ENCODE measurements at places on chromosomes 6 and 20.

DNA sequence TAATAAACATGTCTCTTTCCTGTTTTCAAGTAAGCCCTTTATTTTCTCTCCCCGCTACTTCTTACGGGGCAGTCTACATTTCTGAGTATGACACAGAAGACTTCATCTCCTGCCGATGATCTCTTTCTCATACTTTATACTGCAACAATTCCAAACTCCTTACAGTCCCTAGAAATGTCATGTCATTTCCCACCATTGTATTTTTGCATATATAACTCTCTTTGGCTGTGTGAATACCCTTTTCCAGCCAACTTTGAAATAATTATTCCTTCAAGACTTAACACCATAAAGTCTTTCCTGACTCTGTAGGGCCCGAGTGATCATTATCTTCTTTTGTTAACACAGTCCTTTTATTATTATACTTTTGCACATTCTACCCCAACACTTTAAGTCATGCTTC is 72.1 kb downstream of the SHPRH start:
- no peak for DNase-seq
- H3K27ac ChIP-seq: no peak overlapping the region
- no peaks in the 10 kb centered on the region for H3K27me3 ChIP-seq
- peaks cover 64% of the 10 kb centered on the region for H3K36me3 ChIP-seq

DNA sequence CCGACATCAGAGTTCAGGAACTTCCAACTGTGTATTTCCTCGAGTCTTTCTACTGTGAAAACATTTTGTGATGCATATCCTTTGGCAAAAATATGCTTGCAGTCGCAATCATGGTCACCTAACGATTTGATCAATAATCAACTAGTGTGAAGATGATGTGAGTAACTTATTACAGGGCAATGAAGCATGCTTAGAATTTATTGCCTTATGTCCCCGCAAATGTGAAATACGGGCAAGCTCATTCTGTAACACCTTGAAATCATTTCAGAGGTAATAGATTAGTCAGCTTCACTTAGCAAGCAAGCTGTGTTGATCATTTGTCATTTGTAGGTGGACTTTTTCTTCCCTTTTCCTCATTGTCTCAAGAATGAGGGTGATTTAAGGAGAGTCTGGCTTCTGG is 67.9 kb upstream of the DOK5 start:
- no peak overlapping the region for H3K27ac ChIP-seq
- no peak for DNase-seq
- no peak overlapping the region for H3K4me3 ChIP-seq
- no peaks in the 10 kb centered on the region for H3K4me1 ChIP-seq
- H3K36me3 ChIP-seq: no peaks in the 10 kb centered on the region

- H3K27me3 ChIP-seq: peaks cover 4% of the 10 kb centered on the region
- no peak for DNase-seq
- no peaks in the 10 kb centered on the region for H3K4me1 ChIP-seq
- H3K36me3 ChIP-seq: no peaks in the 10 kb centered on the region
Measured at GRCh38 chr6:117344444-117345291, 79.3 kb downstream of the VGLL2 start.

DNA sequence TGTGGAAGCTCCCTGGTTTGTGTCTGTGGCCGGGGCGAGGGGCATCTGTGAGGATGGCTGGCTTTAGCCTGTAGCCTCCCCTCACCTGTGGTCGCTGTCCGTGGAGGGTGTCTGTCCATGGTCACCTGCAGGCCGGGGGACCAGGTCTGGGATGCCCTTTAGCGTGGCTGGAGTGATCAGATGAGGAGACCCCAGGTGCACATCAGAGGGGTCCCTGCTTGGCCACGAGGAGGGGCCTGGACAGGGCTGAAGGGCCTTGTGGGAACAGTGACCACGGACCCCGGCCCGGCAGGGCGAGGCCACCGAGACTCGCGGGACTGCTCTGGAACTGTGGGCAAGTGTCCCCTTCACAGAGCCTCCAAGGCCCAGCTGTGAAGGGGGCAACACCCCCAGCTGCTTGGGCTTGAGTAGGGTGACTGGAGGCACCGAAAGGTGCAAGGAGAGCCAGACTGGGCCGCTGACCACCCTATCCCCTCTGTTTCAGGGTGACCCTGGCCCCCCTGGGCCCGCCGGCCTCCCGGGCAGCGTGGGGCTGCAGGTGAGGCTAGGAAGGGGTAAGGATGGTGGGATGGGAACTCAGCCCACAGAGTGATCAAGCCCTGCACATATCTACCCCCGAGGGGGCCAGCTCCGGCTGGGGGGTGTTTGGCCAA is 8.6 kb downstream of the COL9A3 start:
- H3K4me3 ChIP-seq: peak overlapping the region; percentile 33
- H3K36me3 ChIP-seq: no peaks in the 10 kb centered on the region
- H3K27ac ChIP-seq: 0 out of 2 replicates have a peak overlapping the region, but pooled peaks have one; percentile 20
- no peak for DNase-seq
- no peaks in the 10 kb centered on the region for H3K27me3 ChIP-seq

DNA sequence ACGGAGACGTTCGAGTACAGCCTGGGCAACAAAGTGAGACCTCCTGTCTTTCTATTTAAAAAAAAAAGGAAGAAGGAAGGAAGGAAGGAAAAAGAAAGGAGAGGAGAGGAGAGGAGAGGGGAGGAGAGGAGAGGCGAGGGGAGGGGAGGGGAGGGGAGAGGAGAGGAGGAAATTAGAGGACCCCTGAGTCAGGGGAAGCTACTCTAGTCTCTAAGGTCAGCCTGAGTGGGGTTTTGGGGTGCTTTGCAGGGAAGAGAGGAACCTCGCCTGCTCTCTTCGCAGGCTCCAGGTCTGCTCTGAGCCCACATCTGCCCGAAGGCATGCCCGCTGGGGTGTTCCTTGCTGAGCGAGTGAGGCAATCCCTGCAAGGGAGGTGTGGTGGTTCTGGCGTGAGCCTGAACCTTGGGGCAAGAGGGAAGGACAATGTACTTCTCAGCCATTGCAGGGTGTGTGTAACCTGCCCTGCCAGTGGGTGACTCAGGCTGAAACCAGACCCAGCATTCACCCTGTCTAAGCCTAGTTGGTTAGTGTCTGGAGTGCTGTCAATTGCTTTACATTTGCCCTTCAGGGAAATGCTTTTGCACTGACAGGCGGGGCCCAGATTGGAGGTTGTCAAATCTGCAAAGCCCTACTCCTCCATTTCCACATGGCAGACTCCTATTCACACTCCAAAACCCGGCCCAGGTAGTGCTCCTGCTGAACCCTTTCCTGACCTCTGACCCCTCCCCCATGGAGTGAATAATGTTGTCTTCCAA is 15.3 kb upstream of the MMP9 start:
- no peak for DNase-seq
- H3K27me3 ChIP-seq: no peaks in the 10 kb centered on the region
- peaks cover 5% of the 10 kb centered on the region for H3K4me1 ChIP-seq

DNA sequence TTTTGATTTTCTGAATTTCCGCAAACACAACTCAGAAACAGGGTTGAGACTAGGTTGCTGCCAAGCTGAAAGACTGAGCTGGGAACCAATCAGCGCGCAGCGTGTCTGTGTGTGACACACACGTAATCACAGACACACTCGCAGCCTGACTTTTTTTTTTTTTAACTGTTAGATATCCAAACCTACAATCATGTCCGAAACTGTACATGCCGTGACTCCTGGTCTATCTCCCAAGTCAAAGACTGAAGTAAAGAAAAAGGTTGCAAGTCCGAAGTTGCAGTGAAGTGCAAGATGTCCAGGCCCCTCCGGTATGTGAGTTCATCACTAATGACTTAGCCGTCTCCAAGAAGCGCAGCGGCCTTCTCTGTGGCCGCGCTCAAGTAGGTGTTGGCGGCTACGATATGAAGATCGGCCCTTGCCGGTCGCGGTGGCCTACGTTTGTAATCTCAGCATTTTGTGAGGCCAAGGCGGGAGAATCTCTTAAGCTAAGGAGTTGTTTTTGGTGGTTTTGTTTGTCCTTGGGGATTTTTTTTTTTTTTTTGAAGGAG is 108.2 kb downstream of the HFE start:
- DNase-seq: peak; percentile 90
- no peaks in the 10 kb centered on the region for H3K27me3 ChIP-seq
- H3K27ac ChIP-seq: peak overlapping the region; percentile 100
- H3K4me1 ChIP-seq: peaks cover 15% of the 10 kb centered on the region
- H3K36me3 ChIP-seq: peaks cover 9% of the 10 kb centered on the region

GRCh38 chr6:28542440-28543296 is 17.0 kb downstream of the GPX5 start:
- H3K27ac ChIP-seq: no peak overlapping the region
- no peaks in the 10 kb centered on the region for H3K4me1 ChIP-seq
- no peaks in the 10 kb centered on the region for H3K36me3 ChIP-seq
- peak; percentile 13 for DNase-seq
- H3K4me3 ChIP-seq: no peak overlapping the region

- H3K4me1 ChIP-seq: no peaks in the 10 kb centered on the region
- H3K36me3 ChIP-seq: no peaks in the 10 kb centered on the region
- no peak for DNase-seq
Measured at GRCh38 chr20:34222208-34222607, 19.0 kb upstream of the ASIP start.

- H3K4me1 ChIP-seq: no peaks in the 10 kb centered on the region
- H3K36me3 ChIP-seq: no peaks in the 10 kb centered on the region
- H3K27me3 ChIP-seq: no peaks in the 10 kb centered on the region
- DNase-seq: no peak
- H3K27ac ChIP-seq: no peak overlapping the region
- H3K4me3 ChIP-seq: no peak overlapping the region
Measured at GRCh38 chr6:155604991-155605390, 149.4 kb upstream of the NOX3 start.

DNA sequence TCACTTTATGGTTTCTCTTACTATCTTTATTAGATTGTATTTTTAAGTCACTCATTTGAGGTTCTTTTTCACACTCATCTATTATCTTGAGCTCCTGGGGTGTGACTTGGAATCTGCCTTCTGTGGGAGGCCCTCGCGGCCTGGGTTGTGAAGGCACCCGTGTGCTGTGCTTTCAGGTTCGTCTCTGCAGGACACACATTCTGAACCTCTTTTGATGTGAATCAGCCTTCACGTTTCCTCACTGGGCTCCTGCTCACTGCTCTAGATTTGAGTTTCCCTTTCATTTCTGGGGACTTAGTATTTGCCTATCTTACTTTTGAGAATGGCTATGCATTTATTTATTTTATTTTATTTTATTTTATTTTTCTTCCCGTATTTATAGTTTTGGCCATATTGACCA is 97.8 kb downstream of the PACRG start:
- H3K27ac ChIP-seq: no peak overlapping the region
- no peaks in the 10 kb centered on the region for H3K36me3 ChIP-seq
- H3K4me3 ChIP-seq: no peak overlapping the region
- no peaks in the 10 kb centered on the region for H3K4me1 ChIP-seq
- no peak for DNase-seq
- H3K27me3 ChIP-seq: no peaks in the 10 kb centered on the region
